ENCODE measurements at places on chromosomes 4 and X.

GRCh38 chr4:77446601-77447000, 159.0 kb upstream of the CXCL13 start:
- no peak for DNase-seq

DNA sequence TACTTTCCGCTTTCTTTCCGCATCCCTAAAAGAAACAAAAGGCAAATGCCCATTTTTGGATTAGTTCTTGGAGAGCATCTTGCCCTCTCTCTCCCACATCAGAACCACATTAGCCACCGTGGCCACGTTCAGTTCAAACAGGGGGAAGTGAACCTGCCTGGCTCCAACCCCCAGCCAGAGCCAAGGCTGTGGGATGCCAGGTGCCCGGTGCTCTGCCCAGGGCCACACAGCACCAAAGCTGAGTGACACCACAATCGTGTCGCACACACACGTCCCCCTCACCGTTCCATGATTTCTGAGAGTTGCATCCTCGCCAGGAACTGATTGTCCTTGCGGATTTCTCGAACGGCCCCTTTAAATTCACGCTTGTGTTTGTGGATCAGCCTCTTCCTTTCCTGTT, 24.3 kb downstream of the NOP14 start:
- no peak for DNase-seq

GRCh38 chrX:101491943-101492342, 6.7 kb downstream of the ARMCX4 start:
- DNase-seq: no peak

DNA sequence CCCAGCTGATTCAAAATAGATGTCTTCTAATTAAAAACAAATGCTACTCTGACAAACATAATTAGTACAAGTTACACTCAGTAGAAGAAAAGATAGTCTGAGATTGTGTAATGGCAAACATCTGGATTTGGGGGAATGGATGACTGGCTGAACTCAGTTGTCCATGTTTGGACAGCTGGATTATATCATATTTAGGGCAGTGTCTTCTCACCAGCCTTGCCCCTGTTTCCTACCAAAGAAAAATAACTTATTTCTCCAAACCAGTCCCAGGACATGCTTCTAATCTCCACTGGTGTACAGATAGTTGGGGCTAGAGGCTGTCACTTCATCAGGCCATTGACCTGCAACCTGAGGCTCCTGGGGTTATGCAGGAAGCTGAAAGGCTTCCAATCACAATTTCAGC, 237.3 kb downstream of the USP46 start:
- DNase-seq: peak; percentile 6
